ENCODE measurements at places on chromosomes 13 and 19.

GRCh38 chr19:21321996-21322395 is 7.2 kb downstream of the ZNF708 start:
- no peak for DNase-seq

DNA sequence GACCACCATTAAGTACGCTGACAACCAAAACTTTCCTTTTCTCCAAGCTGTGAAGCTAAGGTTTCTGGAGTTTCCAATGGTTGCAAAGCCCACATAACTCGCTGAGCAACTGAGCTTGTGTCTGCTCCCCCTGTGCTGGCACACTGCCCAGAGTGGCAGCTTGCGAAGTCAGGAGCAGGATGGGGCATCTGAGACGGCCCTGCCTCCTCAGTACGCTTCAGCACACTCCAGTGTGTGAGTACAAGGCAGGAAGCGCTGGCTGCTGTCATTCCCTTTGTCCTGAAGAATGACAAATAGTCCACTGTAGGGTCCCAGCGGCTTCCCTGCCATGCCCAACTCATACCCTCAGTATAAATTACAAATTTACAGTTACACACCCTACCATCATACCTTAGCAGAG is 51.5 kb downstream of the SKA3 start:
- peak; percentile 24 for DNase-seq

- DNase-seq = no peak
Observed at GRCh38 chr19:50939596-50939995, 13.2 kb downstream of the KLK5 start.

GRCh38 chr13:103291798-103292572 is 225.8 kb upstream of the SLC10A2 start:
- DNase-seq = no peak

DNA sequence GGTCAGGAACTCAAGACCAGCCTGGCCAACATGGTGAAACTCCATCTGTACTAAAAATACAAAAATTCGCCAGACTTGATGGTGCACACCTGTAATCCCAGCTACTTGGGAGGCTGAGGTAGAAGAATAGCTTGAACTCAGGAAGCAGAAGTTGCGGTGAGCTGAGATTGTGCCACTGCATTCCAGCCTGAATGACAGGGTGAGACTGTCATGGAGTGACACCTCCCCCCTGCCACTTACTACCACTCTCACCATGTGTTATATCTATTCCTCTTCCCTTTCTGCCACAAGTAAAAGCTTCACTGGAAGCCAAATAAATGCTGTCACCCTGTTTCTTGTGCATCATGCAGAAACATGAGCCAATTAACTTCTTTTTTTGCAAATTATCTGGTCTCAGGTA is 10.6 kb upstream of the CEACAM4 start:
- no peak for DNase-seq

DNA sequence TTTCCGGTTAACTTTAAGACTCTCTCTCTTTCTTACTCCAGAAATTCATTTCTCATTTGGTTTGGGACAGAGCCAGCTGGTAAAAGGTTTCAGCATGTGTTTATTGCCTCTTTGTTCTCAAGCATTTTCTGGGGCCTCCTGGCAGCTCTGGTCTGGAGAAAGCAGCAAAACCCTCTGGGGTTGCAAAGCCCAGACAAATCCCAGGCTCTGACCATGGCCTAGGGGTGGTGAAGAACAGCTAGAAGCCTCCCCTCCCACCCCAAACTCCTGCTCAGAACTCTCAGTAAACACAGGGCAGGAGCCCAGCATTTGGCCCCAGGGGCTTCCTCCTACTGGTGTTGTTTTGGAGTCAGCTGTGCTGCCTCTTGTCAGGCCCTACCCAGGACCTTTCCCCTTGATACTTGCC is 124.2 kb upstream of the SERP2 start:
- DNase-seq = no peak

- DNase-seq = no peak
Observed at GRCh38 chr19:10166046-10166445, 28.7 kb downstream of the DNMT1 start.

GRCh38 chr13:48501705-48502104 is 31.2 kb downstream of the RCBTB2 start:
- DNase-seq = no peak

DNA sequence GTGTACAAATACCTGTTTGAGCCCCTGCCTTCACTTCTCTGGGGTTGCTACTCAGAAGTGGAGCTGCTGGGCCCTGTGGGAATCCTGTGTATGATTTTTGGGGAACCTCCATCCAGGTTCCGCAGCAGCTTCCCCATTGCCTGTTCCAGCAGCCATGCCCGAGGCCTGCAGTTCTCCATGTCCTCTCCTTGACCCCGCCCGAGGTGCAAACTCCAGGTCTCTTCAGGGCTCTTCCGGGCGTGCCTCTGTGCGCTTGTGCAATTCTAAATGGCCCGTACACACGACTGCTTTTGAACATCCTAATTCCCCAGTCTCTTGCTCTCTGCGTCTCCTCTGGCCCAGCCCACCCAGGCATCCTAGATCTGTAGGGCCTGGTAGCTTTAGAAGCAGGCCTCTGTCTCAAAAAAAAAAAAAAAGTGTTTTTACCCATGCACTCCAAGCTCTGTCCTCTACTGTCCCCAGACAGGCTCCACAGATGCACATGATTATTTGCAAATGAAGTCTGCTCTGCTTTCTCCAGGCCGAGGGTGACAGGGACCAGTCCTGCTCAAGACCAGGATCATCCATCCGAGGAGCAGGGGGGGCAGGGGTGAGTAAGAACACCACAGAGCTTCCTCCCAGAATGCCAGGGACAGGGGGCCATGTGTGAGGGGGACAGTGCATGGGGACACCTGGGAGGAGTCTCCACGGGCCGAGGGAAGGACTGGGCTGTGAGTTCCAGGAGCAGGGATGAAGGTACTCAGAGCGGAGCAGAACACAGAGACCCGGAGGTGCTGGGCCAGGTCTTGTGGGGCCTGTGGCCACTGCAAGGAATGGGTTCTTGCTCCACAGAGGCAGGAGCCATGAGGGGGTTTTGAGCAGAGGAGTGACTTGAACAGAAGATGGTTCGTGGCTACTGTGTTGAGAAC is 51.7 kb downstream of the SLC7A9 start:
- DNase-seq = no peak

GRCh38 chr13:76828316-76828741 is 57.9 kb downstream of the KCTD12 start:
- no peak for DNase-seq

GRCh38 chr19:54530866-54531265 is 28.2 kb downstream of the LAIR2 start:
- DNase-seq = no peak

DNA sequence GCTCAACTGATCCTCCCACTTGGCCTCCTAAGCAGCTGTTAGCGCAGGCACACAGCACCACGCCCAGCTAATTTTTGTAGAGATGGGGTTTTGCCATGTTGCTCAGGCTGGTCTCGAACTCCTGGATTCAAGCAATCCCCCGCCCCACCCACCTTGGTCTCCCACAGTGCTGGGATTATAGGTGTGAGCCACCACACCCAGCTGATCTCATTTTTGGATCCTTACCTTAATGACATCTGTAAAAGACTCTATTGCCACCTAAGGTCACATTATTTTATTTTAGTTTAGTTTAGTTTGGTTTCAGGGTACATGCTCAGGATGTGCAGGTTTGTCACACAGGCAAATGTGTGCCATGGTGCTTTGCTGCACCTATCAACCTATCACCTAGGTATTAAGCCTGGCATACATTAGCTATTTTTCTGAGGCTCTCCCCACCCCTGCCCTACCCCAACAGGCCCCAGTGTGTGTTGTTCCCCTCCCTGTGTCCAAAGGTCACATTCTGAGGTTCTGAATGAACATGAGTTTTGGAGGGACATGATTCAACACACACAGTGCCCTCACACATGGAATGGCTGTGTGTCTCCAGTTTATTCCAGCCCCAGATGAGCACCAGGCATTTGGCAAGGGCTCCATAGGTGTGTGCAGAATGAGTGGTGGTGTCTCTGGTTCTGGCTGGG is 1.3 kb downstream of the OR10H5 start:
- no peak for DNase-seq

- no peak for DNase-seq
Observed at GRCh38 chr19:12730064-12730463, 4.4 kb downstream of the TRIR start.

DNA sequence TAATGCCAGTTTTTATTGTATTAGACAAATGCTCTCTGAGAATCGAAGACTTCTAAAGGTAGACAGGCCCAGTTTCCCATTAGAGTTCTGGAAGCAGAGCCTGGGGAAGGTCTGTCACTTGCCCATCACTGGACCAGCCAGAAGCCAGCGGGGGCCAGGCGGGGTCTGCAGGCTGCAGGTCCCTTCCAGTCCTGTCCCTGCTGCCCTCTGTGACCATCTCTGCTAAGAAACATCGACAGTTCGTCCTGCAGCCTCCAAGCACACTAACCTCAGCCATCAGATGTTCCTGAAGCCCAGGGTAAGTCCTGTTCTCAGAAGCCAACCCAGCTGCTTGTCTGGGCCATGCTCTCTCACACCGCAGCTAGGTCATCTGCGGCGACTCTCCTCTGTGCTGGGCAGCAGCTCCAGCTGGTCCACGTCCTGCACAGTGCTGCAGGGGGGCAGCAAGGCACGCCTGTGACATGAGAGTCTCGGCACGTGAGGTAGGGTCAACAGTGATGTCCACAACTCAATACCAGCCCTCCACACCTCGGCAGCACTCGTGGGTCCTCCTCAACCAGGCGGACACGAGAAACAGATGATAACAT is 2.9 kb upstream of the ADPRHL1 start:
- DNase-seq = no peak

DNA sequence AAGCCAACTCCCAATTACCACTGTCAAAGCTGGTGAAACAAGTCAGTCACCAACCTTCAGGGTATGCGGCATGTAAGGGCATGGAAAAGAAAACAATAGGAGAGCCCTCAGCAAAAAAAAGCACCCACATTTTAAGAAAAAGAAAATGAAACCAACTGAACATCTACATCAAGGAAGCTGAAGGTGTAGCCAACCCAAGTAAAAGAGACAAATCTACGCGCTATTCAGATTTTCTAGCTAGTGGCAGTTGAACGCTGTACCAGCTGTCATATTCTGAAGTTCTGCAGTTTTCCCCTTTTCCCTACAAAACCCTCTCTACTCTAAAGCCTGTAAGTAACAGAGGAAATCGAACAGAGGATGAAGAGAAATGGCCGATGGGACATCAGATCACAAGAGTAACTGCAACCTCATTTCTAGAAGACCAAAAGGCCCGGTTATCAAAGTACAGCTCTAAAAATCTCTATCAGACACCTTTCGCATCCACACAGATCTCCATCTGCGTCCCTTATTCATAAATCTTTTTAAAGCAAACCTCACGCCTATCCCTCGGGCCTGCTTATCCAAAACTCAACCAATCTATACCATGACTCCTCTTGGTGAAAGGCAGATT is 1.4 kb downstream of the MYCBP2 start:
- peak; percentile 16 for DNase-seq

DNA sequence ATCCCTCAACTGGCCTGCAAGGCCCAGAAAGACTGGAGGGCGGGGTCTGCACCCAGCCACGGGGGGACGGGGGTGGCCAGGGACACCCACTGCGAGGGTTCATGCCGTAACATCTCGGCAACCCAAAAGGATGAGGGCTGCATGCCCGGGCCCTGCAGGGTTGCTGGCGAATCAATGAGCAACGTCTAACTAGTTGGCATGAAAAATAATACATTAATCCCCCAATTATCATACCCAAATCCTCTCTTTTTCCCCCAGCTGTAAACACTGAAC is 232.2 kb downstream of the TUBA3C start:
- no peak for DNase-seq

DNA sequence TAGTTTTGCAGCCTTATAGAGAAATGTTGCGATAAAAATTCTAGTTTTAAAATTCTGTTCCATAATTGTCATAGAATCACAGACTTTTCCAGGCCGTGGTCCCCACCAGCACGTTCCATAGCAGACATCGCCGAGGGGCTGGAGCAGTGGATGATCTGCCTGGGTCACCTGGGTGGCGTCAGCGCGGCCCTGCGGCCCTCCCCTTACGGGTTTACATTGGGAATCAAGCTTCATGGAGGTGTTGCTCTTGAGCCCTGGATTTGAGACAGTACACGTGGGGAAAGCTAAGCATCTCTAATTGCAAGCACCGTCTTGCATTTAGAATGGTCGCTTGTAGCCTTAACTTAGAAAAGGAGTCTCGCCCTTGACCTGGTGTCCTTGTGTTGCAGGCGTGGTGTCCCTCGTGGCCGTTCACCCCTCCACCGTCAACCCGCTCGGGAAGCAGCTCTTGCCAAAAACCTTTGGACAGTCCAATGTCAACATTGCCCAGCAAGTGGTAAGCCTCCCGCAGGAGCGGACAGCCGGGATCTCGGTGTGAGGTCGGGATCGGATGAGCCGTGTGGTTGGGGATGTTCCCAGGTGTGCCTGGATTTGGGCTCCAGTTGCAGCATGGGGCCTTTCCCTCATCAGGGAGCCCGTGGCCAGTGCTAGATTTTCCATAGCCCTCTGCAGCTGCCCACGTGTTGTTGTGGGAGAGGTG is 35.1 kb downstream of the ATP4B start:
- peak; percentile 27 for DNase-seq

GRCh38 chr13:33348366-33348765 is 62.8 kb upstream of the STARD13 start:
- DNase-seq = no peak

- DNase-seq = no peak
Observed at GRCh38 chr13:34391076-34391475, 551.0 kb upstream of the NBEA start.

DNA sequence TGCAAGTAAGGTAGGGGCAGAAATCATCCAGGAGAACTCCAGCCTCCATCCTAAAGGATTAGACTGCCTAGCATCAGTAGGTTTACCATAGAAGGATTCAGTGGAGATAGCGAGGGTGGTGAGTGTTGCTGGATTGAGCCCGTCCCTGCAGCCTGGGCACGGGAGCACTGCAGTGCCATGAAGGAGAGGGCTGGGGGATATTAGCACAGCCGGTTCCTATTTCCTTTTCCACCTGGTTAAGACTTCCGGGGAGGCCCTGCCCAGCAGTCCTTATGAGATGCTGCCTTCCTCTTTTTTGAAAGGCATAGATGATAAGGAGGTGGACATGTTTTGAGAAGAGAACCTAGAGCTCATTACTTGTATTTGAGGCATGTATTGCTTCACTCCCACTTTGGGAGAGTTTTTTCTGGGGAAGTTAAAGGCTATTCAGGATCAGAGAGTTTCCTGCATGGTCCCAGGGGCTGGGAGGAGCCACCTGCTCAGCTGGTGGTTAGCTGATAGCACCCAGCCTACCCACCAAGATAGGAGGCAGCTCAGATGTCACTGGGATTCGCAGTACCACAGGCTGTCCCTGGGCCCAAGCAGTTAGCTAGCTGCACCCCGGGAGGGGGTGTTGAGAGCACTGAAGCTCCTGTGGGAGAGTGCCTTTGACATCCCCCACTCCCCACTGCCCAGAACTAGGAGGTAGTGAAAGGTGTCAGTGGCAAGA is 17.2 kb downstream of the ACTN4 start:
- DNase-seq = no peak

- peak; percentile 46 for DNase-seq
Observed at GRCh38 chr13:33349986-33350826, 64.7 kb upstream of the STARD13 start.

- DNase-seq = no peak
Observed at GRCh38 chr19:48639483-48640375, 2.5 kb upstream of the DBP start.

- no peak for DNase-seq
Observed at GRCh38 chr13:80059789-80060188, 281.1 kb downstream of the SPRY2 start.

Data from hepatic stellate cell (primary cell).